ENCODE measurements at places on chromosomes 7 and 10.
A peak's percentile ranks its signal among the peaks of the same experiment; 100 is the strongest.

DNA sequence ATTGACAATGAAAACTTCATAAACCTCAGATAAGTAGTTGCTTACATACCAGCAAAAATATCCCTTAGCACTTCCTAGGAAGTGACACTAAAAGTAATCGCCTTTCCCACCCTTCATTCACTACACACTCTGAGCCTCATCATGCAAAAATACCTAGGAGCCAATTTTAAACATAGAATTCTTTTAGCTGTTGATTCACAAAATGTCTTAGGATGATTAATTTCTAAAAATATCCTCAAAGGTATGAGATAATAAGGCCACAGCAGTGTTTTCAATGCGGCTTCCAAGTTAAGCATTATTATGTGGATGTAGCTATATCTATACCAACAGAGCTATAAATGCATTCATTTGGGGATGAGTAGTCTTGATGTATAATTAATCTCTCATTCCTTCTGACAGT is 13.2 kb downstream of the DNAJC9 start:
- no peak for DNase-seq

- DNase-seq: no peak
Observed at GRCh38 chr7:41641011-41641664, 61.8 kb downstream of the INHBA start.

- no peak for DNase-seq
Observed at GRCh38 chr7:155003092-155003375, at the start of gene PAXIP1. PAXIP1 (minus strand) TSS chr7:155003124; CDS start chr7:155002929, 195 bp downstream.

DNA sequence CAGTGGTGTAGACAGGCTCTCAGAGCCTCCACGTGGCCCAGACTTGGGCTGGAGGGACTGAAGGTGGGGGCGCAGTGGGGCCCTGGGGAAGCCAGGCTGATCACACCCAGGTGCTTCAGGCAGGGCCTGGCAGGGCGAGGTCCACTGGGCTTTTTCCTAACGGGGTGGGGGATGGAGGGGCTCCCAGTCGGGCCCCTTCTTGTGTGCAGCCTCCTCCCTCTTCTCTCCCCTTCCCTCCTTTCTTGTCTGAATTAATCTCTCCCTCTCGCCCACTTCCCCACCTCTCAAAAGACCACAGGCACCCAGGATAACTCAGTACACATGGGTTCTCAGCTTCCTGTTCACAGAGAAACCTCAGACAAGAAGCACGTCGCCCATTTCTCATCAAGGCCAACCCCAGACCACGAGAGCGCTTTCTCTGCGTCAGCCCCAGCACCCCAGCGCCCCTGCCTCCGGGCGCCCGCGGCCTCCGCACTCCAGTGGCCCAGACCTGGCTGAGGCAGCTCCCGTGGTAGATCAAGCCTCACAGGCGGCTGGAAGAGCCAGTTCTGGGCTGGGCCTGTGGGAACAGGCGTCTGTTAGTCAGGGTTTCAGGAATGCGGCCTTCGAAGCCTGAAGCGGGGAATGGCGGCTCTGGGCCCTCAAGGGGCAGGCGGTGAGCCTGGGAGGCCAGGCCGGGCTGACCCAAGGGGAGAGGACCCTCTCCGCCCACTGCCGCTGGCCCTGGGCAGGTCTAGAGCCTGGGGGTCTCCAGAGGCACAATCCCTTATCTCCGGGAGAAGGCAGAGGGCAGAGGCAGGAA is 50.6 kb downstream of the PWWP2B start:
- DNase-seq: peak; percentile 62

- DNase-seq: no peak
Observed at GRCh38 chr7:144255471-144255897, 9.1 kb downstream of the OR2A7 start.

DNA sequence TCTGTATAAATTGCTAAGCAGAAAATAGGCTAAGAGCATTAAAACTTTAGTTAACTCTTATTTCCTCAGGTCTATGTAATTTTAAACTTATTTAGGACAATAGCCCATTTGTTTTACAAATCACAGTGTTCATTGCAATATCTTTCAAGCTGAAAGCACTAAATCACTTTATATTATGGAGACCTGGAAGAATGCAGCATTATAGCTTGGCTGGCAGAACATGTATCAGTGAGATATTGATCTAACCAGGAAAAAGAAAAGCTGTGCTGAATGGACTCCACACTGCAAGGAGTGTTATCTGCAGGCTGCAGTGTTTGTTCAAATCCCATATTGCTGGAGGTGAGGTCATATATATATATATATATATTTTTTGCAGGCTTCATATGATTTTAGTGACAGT is 517.5 kb downstream of the NRG3 start:
- DNase-seq: no peak

GRCh38 chr7:7720750-7721621 is 2.6 kb upstream of the RPA3 start:
- no peak for DNase-seq

DNA sequence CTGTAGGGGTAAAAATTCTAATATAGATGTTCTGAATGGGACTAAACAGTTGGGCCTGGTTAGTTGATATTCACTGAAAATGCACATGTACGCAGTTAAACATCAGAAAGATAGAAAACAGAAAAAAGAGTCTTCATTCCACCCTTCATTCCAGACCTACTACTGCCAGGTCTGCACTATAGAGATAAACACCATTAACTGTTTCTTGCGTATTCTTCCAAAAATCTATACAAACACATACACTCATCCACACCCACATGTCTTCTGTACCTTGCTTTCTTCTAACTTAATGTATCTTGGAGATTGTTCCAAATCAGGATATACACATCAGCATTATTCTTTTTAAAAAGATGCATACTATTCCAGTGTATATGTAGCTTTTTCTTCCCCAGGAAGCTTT is 13.9 kb upstream of the CLEC2L start:
- DNase-seq: no peak

DNA sequence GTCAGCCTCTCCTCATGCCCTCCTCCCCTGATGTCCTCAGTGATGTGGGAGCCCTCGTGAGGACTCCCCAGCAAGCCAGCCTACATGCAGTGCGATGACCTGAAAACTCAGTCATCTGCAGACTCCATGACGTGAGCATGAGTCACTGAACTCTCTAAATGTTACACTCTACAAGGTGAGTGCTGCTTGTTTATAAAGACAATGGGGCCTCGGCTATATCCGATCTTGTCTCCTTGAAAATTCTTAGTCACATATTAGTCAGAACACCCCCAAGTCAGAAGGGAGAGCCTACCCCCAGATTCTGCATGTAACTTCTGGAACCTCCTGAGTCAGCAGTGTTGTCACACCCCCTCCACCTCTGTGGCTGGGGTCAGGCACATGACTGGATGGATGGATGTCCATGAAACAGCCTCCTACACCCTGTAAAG is 673.8 kb downstream of the INHBA start:
- no peak for DNase-seq

DNA sequence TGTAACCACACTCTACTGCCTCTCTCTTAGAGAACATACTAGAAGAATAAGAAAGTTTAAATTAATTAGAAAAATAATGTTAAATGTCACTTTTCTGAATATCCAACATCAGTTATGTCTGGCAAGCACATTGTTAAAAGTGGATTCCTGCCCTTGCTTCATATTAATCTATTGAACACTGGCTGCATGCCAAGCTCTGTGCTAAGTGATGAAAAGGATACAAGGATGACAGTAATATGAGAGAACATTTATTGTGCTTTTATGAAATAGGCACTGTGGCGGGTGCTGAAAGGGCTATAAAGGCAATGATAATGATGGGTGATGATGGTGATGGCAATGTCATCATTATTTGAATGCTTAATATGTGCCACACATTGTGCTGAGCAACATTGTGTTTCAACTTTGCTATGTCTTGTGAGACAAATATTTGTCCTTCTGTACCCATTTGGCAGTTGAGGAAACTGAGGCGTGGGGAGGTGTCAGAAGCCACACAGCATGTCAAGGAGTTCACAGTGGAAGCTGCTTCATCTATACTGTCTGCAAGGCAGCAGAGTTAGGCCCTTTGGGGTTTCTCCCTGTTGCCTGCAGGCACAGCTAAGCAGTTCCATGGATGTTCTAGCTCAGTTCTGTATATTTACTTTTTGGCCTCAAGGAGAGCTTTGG is 64.2 kb upstream of the RAPGEF5 start:
- DNase-seq: no peak

DNA sequence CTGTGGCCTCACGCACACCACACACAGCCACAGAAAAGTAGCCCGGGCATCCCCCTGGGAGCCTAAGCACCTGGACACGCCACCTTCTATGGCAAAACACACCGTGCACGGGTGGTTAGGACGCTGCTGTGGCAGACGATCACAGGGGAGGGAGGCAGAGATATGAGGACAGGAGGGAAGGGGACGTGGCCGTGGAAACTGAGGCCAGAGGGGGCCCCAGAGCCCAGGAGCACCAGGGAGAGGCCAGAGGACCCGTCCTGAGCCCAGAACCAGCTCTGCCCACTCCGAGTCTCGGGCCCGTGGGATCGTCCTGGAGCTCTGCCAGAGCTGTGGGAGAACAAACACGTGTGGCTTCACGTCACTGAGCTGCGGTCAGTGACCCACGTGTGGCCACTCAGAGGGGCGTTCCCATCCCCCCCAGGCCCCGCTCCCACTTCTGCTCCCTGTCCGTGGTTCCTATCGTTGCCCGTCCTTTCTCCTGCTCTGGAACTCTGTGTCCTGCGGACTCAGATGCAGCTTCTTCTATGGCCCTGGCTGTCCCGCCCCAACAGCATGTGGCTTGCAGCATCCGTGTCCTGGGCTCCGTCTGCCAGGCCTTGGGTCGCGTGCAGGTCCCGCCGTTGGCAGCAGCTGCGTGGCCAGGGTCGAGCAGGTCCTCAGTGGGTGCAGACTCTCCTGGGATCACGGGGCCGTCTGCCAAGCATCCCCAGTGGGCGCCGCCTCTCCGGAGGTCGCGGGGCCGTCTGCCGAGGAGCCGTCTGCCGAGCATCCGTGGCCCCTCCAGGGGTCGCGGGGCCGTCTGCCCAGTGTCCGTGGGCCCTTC is 31.0 kb downstream of the GET4 start:
- DNase-seq: no peak

GRCh38 chr7:16026253-16027020 is 340.0 kb upstream of the MEOX2 start:
- DNase-seq: no peak

GRCh38 chr10:88401671-88402347 is 181.3 kb downstream of the RNLS start:
- no peak for DNase-seq

DNA sequence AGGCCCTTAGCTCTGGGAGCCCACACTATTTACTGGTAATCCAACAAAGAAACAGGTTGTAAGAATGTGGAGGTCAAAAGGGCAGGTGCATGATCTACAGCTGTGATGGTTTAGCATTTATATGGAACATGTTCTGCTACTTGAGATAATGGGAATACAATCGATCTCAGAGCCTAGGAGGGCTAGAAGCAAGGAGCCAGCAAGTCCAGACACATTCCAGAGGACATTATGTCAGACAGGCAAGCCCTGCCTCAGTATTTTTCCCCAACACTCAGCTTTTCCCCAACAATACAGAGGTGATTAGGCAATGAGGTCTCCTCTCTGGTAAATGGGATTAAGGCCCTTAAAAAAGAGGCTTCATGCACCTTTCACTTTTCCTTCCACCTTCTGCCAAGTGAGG is 21.4 kb upstream of the GNAT3 start:
- no peak for DNase-seq

DNA sequence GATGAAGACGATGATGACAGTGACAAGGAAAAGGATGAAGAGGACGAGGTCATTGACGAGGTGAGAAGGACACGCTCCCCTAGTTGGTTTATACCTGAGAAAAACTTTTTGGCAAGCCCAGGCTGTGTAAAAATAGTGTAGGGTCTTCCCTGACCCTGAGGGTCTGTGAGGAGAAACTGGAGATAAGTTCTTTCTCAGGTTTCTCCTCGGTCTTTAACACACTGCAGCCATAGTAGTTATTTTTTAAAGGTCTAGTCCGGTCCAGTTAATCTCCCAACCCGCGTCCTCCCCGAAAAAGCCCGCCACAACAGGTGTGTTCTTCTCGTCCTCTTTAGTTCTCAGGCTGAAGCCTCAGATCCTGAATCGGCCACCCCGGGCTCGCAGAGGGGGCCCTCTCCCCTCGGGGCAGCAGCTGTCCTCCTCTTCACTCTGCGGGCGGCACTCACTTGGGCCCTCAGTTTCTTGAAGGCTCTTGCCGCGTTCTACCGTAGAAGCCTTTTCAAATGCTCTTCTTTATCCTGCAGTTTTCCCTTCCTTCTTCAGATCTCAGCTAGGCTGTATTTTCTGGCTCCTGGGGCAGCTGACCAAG is 411 bp downstream of the BCCIP start:
- no peak for DNase-seq

GRCh38 chr7:105677817-105678573 is 96.7 kb upstream of the EFCAB10 start:
- no peak for DNase-seq

DNA sequence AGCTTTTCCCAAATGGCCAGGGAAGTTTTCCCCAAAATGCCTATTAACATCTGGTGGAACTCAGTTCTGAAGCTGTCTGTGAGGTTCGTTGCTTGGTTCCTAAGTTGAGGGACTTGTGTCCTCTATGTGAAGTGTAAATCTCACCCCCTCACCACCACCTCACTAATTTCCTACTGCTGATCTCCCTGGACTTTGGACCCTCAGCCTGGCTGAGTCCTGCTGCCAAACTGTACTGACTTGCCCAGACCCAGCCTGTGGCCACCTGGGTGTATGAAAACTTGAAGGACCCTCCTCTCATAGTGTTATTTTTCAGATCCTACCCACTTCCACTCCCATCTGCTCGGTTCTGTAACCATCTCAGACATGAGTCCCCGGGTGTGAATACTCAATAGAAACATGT is 94.9 kb downstream of the MET start:
- DNase-seq: no peak

GRCh38 chr10:59505926-59506325 is 143.6 kb upstream of the FAM13C start:
- DNase-seq: no peak

- no peak for DNase-seq
Observed at GRCh38 chr10:75866300-75866625, 434.8 kb downstream of the LRMDA start.

DNA sequence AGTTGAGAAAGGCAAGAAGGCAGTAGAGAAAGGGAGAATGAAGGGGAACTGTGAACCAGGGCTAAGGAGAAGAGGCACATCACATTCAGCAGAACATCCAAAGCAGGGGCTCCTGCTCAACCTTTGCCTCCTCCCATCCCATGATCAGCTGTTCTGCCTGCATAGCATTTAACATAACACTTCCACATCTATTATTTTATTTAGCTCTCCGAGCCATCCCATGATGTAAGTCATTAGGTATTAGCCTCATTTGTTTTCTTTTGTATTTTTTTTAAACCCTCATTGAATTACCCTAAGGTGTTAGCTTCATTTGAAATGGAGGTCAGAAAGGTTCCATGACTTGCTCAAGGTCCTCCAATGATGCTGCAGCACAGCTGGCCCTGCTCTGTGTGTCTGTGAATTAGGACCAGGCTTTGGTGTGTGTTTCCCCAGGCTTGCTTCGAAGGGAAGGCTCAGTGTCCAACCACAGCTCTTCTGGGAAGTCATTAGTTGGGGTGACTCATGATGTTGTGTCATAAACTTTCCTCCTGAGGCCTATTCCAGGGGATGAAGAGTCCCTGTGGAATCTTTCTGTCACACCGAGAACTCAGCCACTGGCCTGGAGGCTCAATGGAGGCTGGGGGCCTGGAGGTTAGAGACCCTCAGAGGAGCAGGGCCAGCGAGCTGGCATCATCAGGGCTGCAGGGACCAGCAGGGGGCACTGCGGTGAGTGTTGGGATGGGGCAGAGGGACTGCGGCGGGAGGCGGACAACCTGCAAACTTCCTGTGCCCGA is 16.5 kb downstream of the NPFFR1 start:
- DNase-seq: no peak

- no peak for DNase-seq
Observed at GRCh38 chr10:101229266-101230182, at the start of gene LBX1. LBX1 (minus strand) TSS chr10:101229463; CDS start chr10:101228815, 648 bp downstream.

- DNase-seq: no peak
Observed at GRCh38 chr7:55838595-55838994, 24.0 kb downstream of the SEPTIN14 start.

Measured in stimulated activated CD8-positive, alpha-beta memory T cell treated with anti-CD3 and anti-CD28 coated beads, Interleukin-2, amount 100 ng/mL, for 1 hour (primary cell).